Metanephros (tissue), 2 donors: ENCODE measurements at places on chromosomes 3 and 15. TPM values are rescaled to one million over a fixed set of nuclear protein-coding genes. Genes with fewer than 3 reads are reported as not detected.

Gene TUBGCP5
- 21.4 TPM for total RNA-seq

Gene SPINT1
- total RNA-seq: 105 TPM

Gene XCR1
- 0.35 TPM for total RNA-seq

Gene NCEH1
- total RNA-seq: 4.8 TPM
